ENCODE measurements at places on chromosomes 3 and 15.

GRCh38 chr3:53775834-53776251 lies 70.4 kb downstream of the CHDH start:
- DNase-seq = no peak

- DNase-seq = no peak
These were observed 20.9 kb downstream of the FBXO22 start for GRCh38 chr15:75924576-75924975.

- DNase-seq = no peak
These were observed 436.5 kb upstream of the TBL1XR1 start for GRCh38 chr3:177633671-177634207.

DNA sequence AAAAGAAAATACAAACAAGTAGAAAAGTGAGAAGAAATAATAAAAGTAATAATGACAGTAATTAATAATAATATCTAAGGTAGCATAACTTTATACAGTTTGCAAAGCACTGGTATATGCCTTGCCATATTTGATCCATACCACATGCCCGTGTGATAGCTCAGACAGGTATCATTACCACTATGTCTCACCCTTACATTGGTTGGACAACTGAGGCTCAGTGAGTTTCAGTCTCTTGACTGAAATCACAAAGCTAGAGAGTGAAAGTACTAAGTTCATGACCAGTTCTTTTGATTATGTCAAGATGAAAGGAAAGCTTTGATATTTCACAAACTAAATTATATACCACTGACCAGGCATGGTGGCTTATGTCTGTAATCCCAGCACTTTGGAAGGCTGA lies 408.9 kb downstream of the GAP43 start:
- DNase-seq = no peak

- DNase-seq = no peak
These were observed 52.9 kb upstream of the ARL6 start for GRCh38 chr3:97711654-97712053.

- DNase-seq = no peak
These were observed 1126.8 kb downstream of the SI start for GRCh38 chr3:163951397-163951987.
